Activated CD4-positive, alpha-beta T cell treated with anti-CD3 and anti-CD28 coated beads, Interleukin-2, amount 10 ng/mL, durations not matched to agents 7 days and 5 days (primary cell): ENCODE measurements at places on chromosomes 1 and 21. TPM values are rescaled to one million over a fixed set of nuclear protein-coding genes. Genes with fewer than 3 reads are reported as not detected.
A peak's percentile ranks its signal among the peaks of the same experiment; 100 is the strongest.

DNA sequence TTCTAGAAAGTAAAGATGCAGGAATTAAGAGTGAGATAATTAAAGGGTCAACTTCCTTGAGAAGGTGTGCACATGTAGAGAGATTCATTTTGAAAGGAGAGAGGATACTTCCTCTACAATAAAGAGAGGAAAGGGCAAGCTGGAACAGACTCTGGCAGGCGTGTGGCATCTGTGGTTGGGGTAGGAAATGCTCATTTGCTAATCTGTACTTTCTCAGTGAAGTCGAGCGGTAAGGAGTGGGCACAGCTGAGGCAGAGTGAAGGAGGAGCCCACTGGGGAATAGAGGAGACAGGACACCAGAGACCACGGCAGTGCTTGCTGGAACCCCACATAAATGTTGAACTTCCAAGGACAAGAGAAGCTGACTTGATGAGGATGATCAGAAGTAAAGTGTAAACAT is 49.1 kb downstream of the PCSK9 start:
- H3K4me1 ChIP-seq: peaks cover 19% of the 10 kb centered on the region
- H3K27ac ChIP-seq: peak overlapping the region; percentile 11
- no peaks in the 10 kb centered on the region for H3K27me3 ChIP-seq
- no peak overlapping the region for H3K4me3 ChIP-seq

Gene ACAP3
- total RNA-seq: 92.1 TPM

DNA sequence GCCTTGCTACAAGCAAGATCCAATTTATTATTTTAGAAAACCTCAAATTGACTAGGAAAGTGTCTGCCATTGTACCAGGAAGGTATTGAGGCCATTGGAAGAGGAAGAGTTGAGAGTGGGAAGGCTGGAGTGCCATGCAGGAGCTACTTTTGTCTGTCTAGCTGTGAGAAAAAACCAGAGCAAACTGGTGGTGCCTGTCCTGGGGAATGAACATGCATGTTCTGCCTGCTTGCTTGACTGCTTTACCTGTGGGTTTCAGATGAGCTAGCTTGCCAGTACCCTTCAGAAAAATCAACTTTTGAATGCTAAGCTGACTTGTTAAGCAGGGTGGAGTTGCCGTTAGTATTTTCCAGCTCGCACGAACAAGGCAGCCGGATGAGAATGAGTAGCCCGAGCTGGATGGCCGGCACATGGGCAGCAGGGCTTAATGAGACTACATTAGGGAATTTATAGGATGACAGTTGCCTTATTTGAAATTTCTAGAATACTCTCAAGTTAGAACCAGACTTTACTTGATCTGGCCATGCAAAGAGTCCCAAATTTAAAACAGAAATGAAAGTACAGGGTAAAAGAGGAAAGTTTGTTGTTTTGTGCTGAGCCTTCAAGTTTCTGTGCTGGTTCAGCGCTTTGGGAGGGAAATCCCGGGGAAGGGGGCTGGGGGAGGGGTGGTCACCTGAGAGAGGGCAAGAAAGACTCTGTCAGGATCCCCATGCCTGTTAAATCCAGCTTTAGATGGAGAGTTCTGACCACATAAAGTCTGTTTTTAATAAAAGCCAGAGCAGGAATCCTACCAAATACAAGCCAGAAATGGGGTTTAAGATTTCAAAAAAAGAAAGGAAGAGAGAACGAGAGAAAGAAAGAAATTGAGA is 29.6 kb upstream of the C1orf105 start:
- DNase-seq: no peak
- no peak overlapping the region for H3K27ac ChIP-seq
- H3K36me3 ChIP-seq: peaks cover 7% of the 10 kb centered on the region
- H3K4me3 ChIP-seq: no peak overlapping the region
- no peaks in the 10 kb centered on the region for H3K27me3 ChIP-seq

GRCh38 chr1:18444563-18444962 is 36.2 kb upstream of the KLHDC7A start:
- no peak overlapping the region for H3K27ac ChIP-seq
- peaks cover 3% of the 10 kb centered on the region for H3K27me3 ChIP-seq
- H3K4me1 ChIP-seq: no peaks in the 10 kb centered on the region
- no peak for DNase-seq
- no peaks in the 10 kb centered on the region for H3K36me3 ChIP-seq

GRCh38 chr1:170970256-170970655 is 34.9 kb downstream of the MROH9 start:
- no peaks in the 10 kb centered on the region for H3K4me1 ChIP-seq
- peaks cover 9% of the 10 kb centered on the region for H3K27me3 ChIP-seq
- no peak overlapping the region for H3K27ac ChIP-seq
- no peak for DNase-seq
- no peaks in the 10 kb centered on the region for H3K36me3 ChIP-seq

Gene BRWD1
- 33.0 TPM for total RNA-seq

Gene PADI1
- total RNA-seq: not detected

Gene SLAMF1
- total RNA-seq: 70.4 TPM
